ENCODE measurements at places on chromosomes 6 and 20. TPM values are rescaled to one million over a fixed set of nuclear protein-coding genes. Genes with fewer than 3 reads are reported as not detected.

DNA sequence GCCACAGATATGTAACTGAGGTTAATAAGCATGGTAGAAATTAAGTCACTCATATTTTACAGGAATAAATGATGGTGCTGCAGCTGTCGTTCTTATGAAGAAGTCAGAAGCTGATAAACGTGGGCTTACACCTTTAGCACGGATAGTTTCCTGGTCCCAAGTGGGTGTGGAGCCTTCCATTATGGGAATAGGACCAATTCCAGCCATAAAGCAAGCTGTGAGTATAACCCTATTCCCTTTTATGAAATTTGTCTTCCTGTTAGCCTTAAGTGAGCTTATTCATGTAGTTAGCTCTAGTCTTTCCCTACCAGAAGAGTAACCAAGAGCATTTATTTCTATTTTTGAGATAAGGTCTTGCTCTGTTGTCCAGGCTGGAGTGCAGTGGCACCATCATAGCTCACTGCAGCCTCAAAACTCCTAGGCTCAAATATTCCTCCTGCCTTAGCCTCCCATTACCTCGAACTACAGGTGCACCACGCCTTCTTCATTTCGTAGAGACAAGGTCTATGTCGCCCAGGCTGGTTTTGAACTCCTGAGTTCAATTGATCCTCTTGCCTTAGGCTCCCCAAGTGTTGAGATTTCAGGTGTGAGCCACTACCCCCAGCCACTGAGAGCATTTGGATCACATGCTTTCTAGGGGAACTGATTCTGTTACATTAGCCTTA, 12.0 kb downstream of the TCP1 start:
- no peak overlapping the region for H3K27ac ChIP-seq
- peaks cover 60% of the 10 kb centered on the region for H3K36me3 ChIP-seq
- H3K4me1 ChIP-seq: no peaks in the 10 kb centered on the region
- no peak for DNase-seq

Gene C6orf15
- polyA plus RNA-seq: not detected

GRCh38 chr6:157688275-157688959, 134.6 kb upstream of the SNX9 start:
- H3K4me1 ChIP-seq: no peaks in the 10 kb centered on the region
- no peak for DNase-seq
- no peaks in the 10 kb centered on the region for H3K36me3 ChIP-seq
- H3K4me3 ChIP-seq: no peak overlapping the region
- no peaks in the 10 kb centered on the region for H3K27me3 ChIP-seq

DNA sequence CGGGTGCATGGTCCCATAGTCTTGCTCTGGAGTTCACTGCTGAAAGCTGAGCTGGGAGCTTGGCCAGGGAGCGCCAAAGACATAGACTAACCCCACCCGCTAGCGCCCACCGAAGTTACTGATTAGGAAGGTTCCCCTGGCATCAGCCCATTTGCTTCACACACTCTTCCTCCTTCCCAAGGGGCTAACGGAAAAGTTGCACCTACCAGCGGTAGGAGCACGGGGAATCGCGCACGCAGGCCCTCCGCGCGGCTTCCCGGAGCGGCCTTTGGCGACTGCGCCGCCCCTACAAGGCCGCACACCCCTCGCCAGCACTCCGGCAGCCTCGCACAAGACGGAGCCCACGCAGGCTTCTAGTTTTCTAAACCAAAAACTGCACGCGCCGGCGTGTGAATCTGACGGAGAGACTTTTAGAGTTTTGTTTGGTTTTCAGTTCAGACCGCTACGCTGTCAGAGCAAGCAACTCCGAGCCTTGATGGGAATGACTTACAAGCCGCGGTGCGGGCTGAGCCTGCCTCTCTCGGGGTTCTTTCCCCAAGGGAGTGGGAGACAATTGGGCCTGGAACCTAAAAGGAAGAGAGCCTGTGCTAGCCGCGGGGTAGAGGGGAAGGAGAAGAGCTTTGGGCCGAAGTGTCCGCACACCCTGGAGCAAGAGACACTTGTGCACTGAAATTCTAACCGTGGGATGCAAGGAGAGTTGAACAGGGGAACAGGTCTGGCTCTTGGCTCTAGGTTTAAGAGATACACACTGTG, 891 bp upstream of the POU3F2 start:
- H3K27ac ChIP-seq: no peak overlapping the region
- H3K4me3 ChIP-seq: peak overlapping the region; percentile 62
- H3K36me3 ChIP-seq: no peaks in the 10 kb centered on the region
- H3K27me3 ChIP-seq: peaks cover 98% of the 10 kb centered on the region
- peaks cover 31% of the 10 kb centered on the region for H3K4me1 ChIP-seq

Gene DNAJC5
- 46.3 TPM for polyA plus RNA-seq

Gene RIN2
- 15.7 TPM for polyA plus RNA-seq

DNA sequence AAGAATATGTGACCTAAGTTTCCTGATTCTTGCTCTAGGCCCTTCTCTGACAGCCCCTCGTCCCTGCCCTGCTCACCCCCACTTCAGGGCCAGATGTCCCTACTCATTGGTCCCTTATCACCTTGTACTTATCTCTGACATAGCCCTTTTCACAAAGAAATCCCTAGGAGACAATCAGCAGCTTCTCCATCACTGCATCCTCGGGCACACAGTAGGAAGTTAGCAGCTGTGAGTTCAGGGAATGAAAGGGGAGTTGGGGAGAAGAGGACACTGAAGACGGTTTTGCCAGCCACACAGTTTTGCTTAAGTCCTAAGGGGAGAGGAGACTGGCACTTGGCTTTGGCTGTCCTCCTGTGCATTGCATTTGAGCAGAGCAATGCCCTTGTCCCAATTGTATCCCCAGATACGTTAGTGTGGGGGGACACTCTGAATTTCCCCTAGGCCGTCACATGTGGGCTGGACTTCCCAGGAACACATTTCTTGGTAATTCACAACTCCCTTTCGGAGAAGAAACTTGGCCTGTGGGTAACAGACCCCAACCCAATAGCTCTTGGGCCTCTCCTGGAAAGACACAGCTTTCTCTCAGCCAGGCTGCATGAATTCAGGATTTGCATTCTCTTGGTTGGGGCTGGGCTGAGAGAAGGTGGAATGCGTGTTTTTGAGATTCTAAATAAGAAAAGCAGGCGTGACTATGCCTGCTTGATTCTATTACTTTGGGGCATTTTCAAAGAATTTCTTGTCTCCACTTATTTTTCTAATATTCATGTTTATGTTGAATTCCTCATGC, 177.6 kb downstream of the UST start:
- no peaks in the 10 kb centered on the region for H3K27me3 ChIP-seq
- H3K36me3 ChIP-seq: no peaks in the 10 kb centered on the region
- no peak overlapping the region for H3K27ac ChIP-seq
- no peak for DNase-seq
- H3K4me1 ChIP-seq: no peaks in the 10 kb centered on the region
- no peak overlapping the region for H3K4me3 ChIP-seq

DNA sequence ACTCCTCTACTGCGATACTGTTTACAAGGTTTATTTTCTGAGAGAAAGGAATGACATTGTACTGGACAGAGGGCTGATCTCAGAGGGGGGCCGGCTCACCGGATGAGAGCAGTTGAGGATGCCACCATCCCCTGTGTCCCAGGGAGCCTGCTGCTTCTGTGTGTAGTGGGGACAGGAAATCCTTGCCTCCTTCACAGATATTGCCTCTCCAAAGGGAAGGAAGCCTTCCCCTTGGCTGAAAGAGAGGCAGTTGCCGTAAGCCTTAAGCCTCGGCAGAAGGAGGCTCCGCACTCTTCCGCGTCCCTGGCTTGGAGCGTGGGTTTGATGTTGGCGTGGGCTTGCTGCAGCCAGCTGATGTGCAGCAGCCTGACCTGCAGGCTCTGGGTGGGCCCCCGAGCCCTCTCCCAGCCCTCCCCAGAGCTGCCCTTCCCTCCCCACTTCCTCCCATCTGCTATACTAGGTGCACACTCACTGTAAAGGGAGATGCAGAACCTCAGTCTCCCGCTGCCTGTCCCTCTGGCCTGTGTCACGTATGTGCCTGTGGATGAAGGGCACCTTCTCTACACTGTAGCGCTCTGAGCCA, 45.7 kb upstream of the RPS6KA2 start:
- H3K4me1 ChIP-seq: peaks cover 24% of the 10 kb centered on the region
- no peak overlapping the region for H3K4me3 ChIP-seq
- H3K36me3 ChIP-seq: no peaks in the 10 kb centered on the region
- DNase-seq: no peak

DNA sequence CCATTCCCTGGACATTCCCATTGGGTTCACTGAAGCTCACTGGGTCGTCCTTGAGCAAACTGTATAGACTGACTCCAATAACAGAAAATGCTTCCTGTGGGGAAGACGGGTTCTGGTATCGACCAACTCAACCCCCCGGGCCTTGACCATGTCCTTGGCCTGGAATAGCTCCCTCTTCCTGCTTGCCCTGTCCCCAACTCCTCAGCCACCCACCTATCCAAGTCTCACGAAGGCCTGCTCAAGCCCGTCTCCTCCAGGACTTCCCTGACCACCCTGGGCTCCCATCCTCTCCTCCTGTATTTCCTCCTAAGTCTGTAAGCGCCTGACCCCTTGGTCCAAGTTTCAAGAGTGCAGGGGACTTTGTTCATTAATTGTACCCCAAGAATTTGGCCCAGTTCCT, 2.8 kb upstream of the HMGA1 start:
- H3K4me1 ChIP-seq: peaks cover 8% of the 10 kb centered on the region
- no peak overlapping the region for H3K4me3 ChIP-seq
- DNase-seq: no peak
- H3K27me3 ChIP-seq: no peaks in the 10 kb centered on the region

DNA sequence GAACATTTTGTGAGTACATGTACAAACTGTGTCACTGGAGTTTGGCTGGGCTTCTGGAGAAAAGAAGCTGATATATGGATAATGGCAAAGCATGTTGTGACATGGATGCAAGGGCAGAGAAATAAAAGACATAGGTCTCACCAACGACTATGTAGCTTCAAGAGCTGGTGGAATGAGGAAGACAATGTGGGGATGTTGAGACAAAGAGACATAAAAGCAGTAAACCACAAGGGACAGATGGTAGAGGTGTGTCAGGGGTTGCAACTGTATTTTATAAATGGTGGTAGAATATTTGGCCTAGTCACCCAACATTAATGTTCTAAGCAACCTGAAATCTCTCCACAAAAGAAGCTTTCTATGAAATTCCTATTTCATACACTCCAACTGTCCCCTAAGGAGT, 199.0 kb downstream of the KCNQ5 start:
- no peak overlapping the region for H3K27ac ChIP-seq
- H3K4me1 ChIP-seq: no peaks in the 10 kb centered on the region
- no peak overlapping the region for H3K4me3 ChIP-seq
- no peak for DNase-seq
- H3K36me3 ChIP-seq: no peaks in the 10 kb centered on the region

Gene GLP1R
- 1.6 TPM for polyA plus RNA-seq
